Spleen (tissue), 13 donors: ENCODE measurements at places on chromosomes 7 and 10. TPM values are rescaled to one million over a fixed set of nuclear protein-coding genes. Genes with fewer than 3 reads are reported as not detected.

DNA sequence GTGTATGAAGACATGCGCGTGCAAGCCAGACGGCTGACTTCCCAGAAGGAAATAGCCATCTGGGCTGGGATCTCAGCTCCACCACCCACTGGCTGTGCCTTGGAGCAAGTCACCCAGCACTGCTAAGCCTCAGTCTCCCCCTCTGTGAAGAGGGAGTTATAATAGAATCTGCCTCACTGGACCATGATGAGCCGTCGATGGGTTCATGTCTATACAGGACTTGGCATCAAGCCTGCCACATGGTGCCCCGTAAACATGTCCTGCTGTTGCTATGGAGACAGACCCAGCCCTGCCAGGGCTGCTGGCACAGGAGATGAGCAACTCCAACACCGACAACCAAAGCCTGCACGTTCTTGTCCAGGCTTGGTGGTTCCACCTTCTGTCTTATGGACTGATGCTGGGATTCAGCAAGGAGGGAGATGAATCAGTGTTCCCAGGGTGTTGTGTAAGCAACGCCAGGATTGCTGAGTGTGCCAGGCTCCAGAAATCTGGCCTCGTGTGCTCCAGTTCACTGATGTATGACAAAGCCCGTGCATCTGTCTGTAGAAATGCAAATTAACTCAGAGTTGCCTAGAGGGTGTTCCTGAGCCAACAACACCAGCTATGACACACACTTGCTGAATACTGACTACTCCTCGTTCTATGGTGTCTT is 5.6 kb downstream of the GPR15LG start:
- no peak overlapping the region for H3K4me3 ChIP-seq
- peaks cover 30% of the 10 kb centered on the region for H3K4me1 ChIP-seq
- H3K36me3 ChIP-seq = no peaks in the 10 kb centered on the region

- H3K4me3 ChIP-seq = no peak overlapping the region
- DNase-seq = no peak
- peak overlapping the region; percentile 94 for H3K27ac ChIP-seq
- H3K27me3 ChIP-seq = no peaks in the 10 kb centered on the region
- peaks cover 15% of the 10 kb centered on the region for H3K4me1 ChIP-seq
Measured at GRCh38 chr7:5672468-5672867, 109.0 kb downstream of the RNF216 start.

GRCh38 chr7:138455609-138456008 is 4.5 kb upstream of the TRIM24 start:
- H3K36me3 ChIP-seq = no peaks in the 10 kb centered on the region
- DNase-seq = no peak
- no peaks in the 10 kb centered on the region for H3K4me1 ChIP-seq
- H3K4me3 ChIP-seq = no peak overlapping the region
- H3K27me3 ChIP-seq = no peaks in the 10 kb centered on the region
- H3K27ac ChIP-seq = no peak overlapping the region

DNA sequence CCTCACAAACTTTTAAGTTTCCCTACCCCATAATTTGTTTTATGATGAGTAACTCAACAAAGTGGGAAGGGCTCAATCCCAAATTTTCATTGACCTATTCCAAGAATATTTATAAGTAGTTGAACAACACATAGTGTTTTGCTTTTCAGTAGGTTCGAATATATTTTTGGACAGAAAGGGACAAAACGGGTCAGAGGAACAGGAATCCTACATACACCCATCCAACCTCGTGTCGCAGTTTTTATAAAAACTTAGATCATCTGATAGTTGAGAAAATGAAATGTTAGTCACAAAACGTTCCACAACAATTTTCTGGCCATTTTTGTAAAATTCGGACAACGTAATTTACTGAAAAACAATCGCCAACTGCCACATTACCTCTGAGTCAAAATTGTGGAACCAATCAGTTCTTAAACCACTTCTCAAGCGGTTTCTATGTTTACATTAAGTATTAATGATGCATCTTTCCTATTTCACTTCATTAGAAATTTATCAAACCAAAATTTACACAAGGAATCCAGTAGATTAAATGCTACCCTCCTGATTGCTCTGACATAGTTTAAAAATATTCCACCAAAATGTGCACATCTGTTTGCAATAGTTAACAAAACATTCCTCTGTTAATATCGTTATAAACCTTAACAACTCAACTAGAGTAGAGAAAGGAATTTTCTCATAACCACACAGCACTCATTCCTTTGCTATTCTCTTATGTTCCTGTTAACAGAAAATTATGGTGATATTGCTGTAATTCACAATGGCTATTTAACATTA is 6.3 kb downstream of the WNT16 start:
- peaks cover 28% of the 10 kb centered on the region for H3K27me3 ChIP-seq
- no peaks in the 10 kb centered on the region for H3K36me3 ChIP-seq
- no peak for DNase-seq
- H3K4me1 ChIP-seq = peaks cover 14% of the 10 kb centered on the region
- H3K4me3 ChIP-seq = no peak overlapping the region
- H3K27ac ChIP-seq = no peak overlapping the region

DNA sequence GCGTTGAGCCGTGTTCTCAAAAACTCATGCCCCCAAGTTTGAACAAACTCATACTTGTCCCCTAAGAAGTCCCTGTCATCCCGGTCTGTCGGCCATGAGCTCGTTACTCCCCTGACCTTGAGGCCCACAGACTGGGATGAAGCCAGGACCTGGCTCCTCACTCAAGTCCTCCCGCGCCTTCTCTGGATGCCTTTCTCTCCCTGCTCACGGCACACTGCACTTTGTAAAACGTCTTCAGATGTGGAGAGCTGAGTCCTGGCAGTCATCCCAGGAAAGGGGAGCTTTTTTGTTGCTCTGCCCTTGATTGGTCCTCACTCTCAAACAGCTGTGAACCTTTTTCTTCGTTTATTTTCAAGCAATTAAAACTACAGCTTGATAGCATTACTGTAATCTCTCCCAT is 110.8 kb downstream of the JAZF1 start:
- H3K36me3 ChIP-seq = no peaks in the 10 kb centered on the region
- peaks cover 54% of the 10 kb centered on the region for H3K4me1 ChIP-seq
- H3K4me3 ChIP-seq = no peak overlapping the region
- no peak for DNase-seq
- peak overlapping the region; percentile 41 for H3K27ac ChIP-seq
- no peaks in the 10 kb centered on the region for H3K27me3 ChIP-seq

DNA sequence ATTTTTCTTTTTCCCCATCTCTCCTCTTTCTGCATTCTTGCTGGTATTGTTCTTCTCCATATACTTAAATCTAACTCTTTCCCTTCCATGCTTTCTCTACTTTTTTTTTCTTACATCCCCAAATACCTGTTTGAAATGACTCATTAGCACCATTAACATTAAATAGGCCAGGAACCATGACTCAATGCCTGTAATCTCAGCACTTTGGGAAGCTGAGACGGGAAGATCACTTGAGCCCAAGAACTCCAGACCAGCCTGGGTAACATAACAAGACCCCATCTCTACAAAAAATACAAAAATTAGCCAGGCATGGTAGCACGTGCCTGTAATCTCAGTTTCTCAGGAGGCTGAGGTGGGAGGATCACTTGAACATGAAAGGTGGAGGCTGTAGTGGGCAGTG is 1026.8 kb downstream of the GATA3 start:
- H3K4me3 ChIP-seq = no peak overlapping the region
- no peaks in the 10 kb centered on the region for H3K27me3 ChIP-seq
- H3K4me1 ChIP-seq = no peaks in the 10 kb centered on the region
- no peak overlapping the region for H3K27ac ChIP-seq
- H3K36me3 ChIP-seq = no peaks in the 10 kb centered on the region
- no peak for DNase-seq

- H3K4me3 ChIP-seq = no peak overlapping the region
- H3K4me1 ChIP-seq = no peaks in the 10 kb centered on the region
- DNase-seq = no peak
- H3K36me3 ChIP-seq = no peaks in the 10 kb centered on the region
- no peak overlapping the region for H3K27ac ChIP-seq
- no peaks in the 10 kb centered on the region for H3K27me3 ChIP-seq
Measured at GRCh38 chr10:132150777-132151176, 36.0 kb upstream of the DPYSL4 start.

DNA sequence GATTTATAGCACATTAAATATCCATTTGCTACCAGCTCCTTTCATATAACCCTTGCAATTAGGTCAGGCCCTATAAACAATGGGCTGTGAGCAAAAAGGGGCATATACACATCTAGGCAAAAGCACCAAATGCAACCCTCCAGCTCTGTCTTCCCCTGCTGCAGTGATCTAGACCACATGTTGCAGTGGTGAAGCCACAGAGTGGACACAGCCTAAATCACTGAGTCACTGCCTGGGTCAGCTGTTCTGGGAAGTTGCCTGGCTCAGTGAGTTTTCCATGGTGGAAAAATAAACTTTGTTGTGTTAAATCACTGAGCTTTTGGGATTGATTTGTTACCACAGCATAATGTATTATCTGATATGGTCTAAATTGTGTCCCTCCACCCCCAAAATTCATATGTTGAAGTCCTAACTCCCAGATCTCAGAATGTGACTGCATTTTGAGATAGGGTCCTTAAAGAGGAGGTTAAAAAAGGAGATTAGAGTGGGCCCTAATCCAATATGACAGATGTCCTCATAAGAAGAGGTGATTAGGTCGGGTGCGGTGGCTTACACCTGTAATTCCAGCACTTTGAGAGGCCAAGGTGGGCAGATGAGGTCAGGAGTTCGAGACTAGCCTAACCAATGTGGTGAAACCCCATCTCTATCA is 70.4 kb downstream of the ZFAND4 start:
- H3K27ac ChIP-seq = no peak overlapping the region
- no peaks in the 10 kb centered on the region for H3K36me3 ChIP-seq
- no peaks in the 10 kb centered on the region for H3K4me1 ChIP-seq

DNA sequence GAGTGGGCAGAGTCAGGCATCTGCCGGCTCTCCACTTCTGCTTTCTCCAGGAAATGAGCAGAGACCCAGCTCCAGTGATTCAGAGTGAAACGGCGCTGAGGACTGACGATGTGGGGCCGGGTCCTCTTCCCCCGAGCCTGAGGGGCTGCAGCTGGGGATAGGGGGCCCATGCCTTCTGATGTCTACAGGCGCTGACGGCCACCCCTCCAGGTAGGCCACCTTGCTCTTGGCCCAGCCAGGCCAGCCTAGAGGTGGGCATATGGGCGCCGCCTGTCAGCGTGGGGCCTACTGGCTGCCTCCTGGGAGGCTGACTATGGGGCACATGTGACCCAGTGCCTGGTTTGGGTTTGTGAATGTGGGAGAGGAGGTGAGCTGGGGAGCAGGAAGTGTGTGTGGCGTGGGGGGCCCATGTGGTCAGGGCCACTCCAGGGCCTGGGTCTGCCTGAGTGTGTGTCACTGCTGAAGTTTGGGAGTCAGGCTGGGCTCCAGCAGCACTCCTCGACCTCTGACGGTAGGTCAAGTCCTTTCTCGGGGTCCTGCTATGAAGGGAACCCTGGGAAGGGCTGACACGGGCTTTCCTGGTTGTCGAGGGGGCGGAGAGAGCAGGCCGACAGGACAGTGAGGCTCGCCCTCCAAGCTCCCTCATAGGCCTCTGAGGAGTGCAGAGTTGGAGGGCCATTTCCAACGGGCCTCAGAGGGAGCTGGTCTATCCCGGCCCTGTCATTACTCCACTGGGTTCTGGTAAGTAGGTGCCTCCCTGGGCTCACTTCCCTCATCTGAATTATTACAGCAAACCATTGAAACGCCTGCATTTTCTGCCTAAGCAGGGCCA is at the start of gene WDFY4:
TSS of gene WDFY4 (plus strand) at position 82 of the 832 bp plus-strand sequence. CDS start 24,860 bp downstream, outside the sequence.
- peaks cover 80% of the 10 kb centered on the region for H3K4me1 ChIP-seq
- no peaks in the 10 kb centered on the region for H3K36me3 ChIP-seq
- peak; percentile 88 for DNase-seq
- no peaks in the 10 kb centered on the region for H3K27me3 ChIP-seq
- H3K4me3 ChIP-seq = peak within 1 kb of the TSS; percentile 36
- peak within 1 kb of the TSS; percentile 95 for H3K27ac ChIP-seq

- H3K27ac ChIP-seq = no peak overlapping the region
- no peak for DNase-seq
- no peak overlapping the region for H3K4me3 ChIP-seq
- H3K36me3 ChIP-seq = no peaks in the 10 kb centered on the region
- H3K27me3 ChIP-seq = no peaks in the 10 kb centered on the region
Measured at GRCh38 chr7:44163591-44163990, 22.5 kb upstream of the MYL7 start.

DNA sequence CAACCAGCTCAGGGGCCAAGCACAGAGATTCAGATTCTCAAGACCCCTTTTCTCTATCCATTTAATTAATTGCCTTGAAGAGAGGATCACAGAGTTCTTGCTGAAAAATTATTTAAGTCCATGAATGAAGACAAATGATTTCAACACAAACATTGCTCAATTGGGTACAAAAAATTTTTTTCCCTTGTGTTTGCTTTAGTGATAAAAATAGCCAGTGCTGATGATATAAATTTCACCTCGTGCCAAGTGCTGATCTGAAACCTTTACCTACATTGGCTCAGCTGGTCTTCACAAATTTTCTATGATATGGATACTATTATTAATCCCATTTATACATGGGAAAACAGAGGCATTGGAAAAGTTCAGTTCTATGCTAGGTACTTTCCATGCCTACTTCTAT is 377.1 kb downstream of the NRG3 start:
- H3K4me3 ChIP-seq = no peak overlapping the region

DNA sequence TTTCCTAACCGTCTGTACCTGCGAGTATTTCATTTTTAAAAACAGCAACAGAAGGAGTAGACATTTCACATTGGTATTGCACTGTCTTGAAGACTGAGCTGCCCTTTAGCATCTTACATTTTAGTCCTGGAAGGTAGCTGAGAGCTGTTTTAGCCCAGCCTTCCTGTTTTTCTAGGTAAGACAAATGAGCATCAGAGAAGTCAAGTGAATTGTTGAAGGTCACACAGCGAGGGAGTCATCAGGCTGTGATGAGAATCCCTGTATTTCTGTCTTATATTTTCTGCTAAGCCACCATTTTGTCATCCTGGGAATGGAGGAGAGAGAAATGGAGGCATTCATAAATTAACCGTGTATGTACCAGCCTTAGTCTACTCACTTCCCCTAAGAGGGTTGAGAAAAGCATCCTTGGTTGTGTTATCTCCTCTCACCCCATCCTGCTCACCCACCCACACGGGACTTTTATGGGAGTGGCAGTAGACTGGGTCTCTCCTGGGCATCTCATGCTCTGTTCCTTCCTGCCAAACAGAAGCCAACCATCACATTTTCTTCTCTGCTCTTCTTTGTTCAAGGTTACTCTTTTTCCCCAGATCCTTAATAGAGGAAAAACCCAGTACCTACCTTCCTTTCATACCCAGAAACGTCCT is 8.5 kb downstream of the RBM20 start:
- no peaks in the 10 kb centered on the region for H3K27me3 ChIP-seq
- no peaks in the 10 kb centered on the region for H3K4me1 ChIP-seq
- H3K27ac ChIP-seq = no peak overlapping the region
- no peak overlapping the region for H3K4me3 ChIP-seq
- DNase-seq = no peak

- no peak overlapping the region for H3K4me3 ChIP-seq
- no peaks in the 10 kb centered on the region for H3K27me3 ChIP-seq
- no peak overlapping the region for H3K27ac ChIP-seq
- peaks cover 34% of the 10 kb centered on the region for H3K36me3 ChIP-seq
- H3K4me1 ChIP-seq = peaks cover 11% of the 10 kb centered on the region
Measured at GRCh38 chr7:6444516-6445269, 3.1 kb downstream of the DAGLB start.

The CTTNBP2 gene
- total RNA-seq = 9.7 TPM

The CPA2 gene
- not detected for total RNA-seq

The SEMA3D gene
- 116 TPM for total RNA-seq

The TMEM225B gene
- total RNA-seq = 0.57 TPM

The NOBOX gene
- total RNA-seq = not detected

The CUTC gene
- total RNA-seq = 32.6 TPM
